ENCODE measurements at places on chromosomes 3 and 15.

- H3K4me3 ChIP-seq = no peak overlapping the region
- H3K36me3 ChIP-seq = no peaks in the 10 kb centered on the region
- no peak overlapping the region for H3K27ac ChIP-seq
These were observed 3.4 kb upstream of the MUC20 start for GRCh38 chr3:195717416-195717815.

DNA sequence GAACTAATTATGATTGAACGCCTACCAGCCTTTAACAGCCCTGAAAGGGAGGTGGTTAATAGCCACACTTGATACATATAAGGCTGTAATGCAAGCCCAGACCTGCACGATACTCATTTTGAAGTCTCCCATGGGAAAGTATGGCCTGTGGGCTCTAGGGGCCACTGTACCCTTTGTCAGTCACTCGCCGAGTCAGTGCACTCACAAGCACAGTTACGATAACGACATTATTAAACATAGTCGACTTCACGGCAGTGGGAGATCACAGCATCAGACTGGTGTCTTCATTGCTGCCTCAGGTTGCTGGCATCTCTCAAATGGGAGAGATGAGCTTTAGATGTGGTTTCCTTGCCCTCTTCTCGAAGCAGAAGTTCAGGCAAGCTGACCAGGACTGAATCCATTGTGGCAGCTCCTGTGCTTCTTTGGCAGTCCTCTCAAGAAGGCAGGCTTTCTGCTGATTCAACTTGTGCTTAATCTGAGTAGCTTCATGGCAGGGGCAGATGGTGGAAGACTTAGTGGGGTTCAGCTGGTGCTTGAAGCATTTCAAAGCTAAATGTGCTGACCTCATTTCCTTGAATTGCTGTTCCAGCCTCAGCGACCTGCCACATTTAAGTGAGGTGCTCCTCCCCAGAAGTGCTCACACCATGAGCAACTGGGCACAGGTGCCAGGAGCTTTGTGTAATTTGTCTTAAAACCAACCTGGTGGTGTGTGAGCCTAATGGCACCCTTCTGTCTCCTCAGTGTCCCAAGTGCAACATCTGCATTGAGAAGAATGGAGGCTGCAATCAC is 15.8 kb upstream of the P4HTM start:
- DNase-seq = no peak
- no peak overlapping the region for H3K27ac ChIP-seq
- H3K27me3 ChIP-seq = no peaks in the 10 kb centered on the region
- H3K4me3 ChIP-seq = no peak overlapping the region
- no peaks in the 10 kb centered on the region for H3K4me1 ChIP-seq

GRCh38 chr3:194062830-194063229 is 73.1 kb upstream of the HES1 start:
- DNase-seq = no peak
- H3K4me1 ChIP-seq = peaks cover 23% of the 10 kb centered on the region
- no peak overlapping the region for H3K27ac ChIP-seq
- peaks cover 15% of the 10 kb centered on the region for H3K27me3 ChIP-seq
- no peak overlapping the region for H3K4me3 ChIP-seq

- DNase-seq = no peak
- no peak overlapping the region for H3K27ac ChIP-seq
- no peak overlapping the region for H3K4me3 ChIP-seq
- no peaks in the 10 kb centered on the region for H3K27me3 ChIP-seq
- H3K4me1 ChIP-seq = peaks cover 6% of the 10 kb centered on the region
These were observed 100.3 kb downstream of the CCNL1 start for GRCh38 chr3:157059661-157060060.

DNA sequence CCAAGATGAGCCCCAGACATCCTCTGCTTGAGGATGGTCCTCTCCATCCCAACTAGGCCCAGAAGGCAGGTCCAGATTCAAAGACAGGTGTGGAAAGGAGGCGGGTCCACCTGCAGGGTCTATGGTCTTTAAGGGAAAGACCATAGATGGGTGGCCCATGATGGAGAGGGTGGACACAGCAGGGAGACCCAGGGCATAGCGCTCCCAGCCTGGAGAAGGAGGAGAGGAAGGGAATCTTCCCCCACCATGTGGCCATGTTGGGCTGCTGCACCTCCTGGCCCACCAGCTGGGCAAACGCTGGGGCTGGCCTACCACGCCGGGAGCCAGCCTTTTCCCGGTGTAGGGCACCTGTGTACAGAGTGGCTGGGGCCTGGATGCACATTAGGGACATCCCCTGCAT is 265.2 kb upstream of the TLE3 start:
- H3K36me3 ChIP-seq = no peaks in the 10 kb centered on the region
- H3K4me1 ChIP-seq = no peaks in the 10 kb centered on the region
- H3K27me3 ChIP-seq = no peaks in the 10 kb centered on the region

GRCh38 chr3:107958146-107958545 is 132.7 kb downstream of the CD47 start:
- no peaks in the 10 kb centered on the region for H3K36me3 ChIP-seq
- no peak for DNase-seq
- no peaks in the 10 kb centered on the region for H3K27me3 ChIP-seq
- no peak overlapping the region for H3K4me3 ChIP-seq

- no peak for DNase-seq
- no peaks in the 10 kb centered on the region for H3K36me3 ChIP-seq
- H3K27me3 ChIP-seq = no peaks in the 10 kb centered on the region
- H3K4me3 ChIP-seq = no peak overlapping the region
- H3K4me1 ChIP-seq = no peaks in the 10 kb centered on the region
- H3K27ac ChIP-seq = no peak overlapping the region
These were observed 21.9 kb downstream of the GABRA5 start for GRCh38 chr15:26888761-26889160.

DNA sequence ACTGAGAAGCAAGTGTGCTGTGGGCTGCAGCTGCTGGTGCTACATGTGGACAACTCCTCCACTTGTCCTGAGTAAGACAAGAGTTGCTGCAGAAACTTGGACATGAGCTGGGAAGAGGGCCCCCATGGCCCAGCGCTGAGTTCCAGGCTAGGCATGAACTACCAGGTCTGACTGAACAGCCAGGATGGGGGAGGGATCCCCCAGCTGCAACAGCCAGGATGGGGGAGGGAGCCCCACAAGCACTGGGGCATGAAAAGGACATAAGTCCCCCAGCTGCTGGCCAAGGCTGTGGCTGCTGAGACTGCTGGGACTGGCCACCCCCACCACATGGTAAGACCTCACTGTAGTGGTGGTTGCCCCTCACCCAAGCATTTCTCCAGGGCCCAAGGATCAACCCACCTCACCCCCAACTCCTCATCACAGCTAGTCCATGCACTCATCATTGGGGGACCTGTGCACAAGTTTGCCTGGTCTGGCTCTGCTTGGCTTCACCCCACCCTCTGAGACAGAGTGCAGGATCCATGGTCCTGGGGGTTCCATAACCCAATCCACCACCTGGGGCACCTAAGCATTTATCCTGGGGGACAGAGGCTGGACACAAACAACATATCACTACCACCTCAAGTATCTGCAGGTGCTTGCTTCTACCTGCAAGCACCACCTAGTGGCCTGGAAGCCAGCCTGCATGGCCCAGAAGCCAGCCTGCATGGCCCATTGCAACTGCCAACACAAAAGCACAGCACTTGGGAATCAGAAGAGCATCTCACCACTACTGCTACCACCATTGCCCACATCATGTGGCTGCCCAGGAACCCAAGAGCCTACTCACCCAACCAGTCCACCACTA is 84.5 kb upstream of the STT3B start:
- no peaks in the 10 kb centered on the region for H3K27me3 ChIP-seq
- DNase-seq = peak; percentile 62
- no peak overlapping the region for H3K4me3 ChIP-seq
- no peaks in the 10 kb centered on the region for H3K4me1 ChIP-seq
- no peak overlapping the region for H3K27ac ChIP-seq
- no peaks in the 10 kb centered on the region for H3K36me3 ChIP-seq

DNA sequence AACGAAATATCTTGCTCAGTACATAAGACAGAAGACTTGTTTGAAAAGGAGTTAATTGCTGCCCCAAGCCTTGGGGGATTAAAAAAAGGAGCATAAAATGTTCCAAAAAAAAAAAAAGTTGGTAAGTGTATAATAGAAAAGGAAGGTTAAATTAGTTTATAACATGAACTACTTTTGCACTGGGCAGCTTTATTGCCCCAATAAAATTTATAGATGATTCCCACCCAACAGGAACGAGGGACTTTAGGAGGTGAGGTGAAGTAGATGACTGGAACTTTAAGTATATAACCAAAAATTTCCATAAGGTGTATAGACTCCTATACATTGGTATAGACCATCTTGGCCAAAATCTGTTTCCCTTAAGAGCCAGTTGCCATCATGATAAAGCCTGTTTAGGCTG is 14.8 kb downstream of the PPP2R3A start:
- no peak overlapping the region for H3K4me3 ChIP-seq
- no peak for DNase-seq
- H3K27me3 ChIP-seq = no peaks in the 10 kb centered on the region

DNA sequence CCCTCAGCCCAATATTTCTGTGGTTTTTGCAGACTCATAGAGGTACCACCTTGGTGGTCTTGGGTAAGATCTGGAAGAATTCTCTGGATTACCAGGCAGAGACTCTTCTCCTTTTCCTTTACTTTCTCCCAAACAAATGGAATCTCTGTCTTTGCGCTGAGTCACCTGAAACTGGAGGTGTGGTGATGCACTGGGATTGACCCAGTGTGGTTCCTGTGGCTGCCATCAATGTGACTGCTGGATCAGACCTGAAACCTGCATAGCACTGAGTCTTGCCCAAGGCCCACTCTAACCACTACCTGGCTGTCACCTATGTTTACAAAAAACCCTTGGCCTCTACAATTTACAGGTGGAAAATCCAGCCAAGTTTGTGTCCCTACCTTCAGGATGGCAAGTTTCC is 295.3 kb downstream of the RBMS3 start:
- H3K27me3 ChIP-seq = no peaks in the 10 kb centered on the region
- H3K4me3 ChIP-seq = no peak overlapping the region
- no peak for DNase-seq
- H3K27ac ChIP-seq = no peak overlapping the region
- no peaks in the 10 kb centered on the region for H3K36me3 ChIP-seq
- no peaks in the 10 kb centered on the region for H3K4me1 ChIP-seq

DNA sequence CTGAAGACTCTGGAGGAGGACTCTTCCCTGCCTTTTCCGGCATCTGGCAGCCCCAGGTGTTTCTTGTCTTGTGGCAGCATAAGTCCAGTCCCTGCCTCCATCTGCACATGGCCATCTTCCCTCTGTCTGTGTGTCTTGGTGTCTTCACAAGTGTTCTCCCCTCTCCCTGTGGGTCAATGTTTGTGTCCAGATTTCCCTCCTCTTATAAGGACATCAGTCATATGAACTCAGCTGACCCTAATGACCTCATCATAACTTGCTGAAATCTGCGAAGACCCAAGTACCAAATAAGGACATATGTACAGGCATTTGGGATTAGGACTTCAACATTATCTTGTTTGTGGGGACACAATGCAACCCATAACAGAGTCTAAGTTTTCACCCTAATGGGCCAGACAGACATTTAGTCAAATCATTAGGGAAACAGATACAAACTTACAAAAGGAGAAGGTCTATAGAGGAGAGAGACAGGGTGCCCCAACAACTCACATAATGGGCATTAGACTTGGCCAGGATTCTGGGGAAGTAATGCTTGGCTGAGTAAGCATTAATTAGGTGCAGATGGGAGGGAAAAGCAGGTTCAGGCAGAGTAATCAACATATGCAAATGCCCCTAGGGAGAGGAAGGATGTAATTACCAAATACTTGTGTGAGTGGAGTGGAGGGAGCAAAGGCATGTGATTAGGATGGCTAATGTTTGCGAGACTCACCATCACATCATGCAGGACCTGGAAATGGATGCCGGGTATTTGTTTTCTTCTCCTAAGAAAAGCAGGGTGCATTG is 372.8 kb upstream of the TBL1XR1 start:
- peaks cover 6% of the 10 kb centered on the region for H3K4me1 ChIP-seq
- no peak overlapping the region for H3K27ac ChIP-seq
- H3K4me3 ChIP-seq = no peak overlapping the region
- no peak for DNase-seq
- H3K27me3 ChIP-seq = no peaks in the 10 kb centered on the region

- H3K27ac ChIP-seq = no peak overlapping the region
- no peak for DNase-seq
- H3K27me3 ChIP-seq = no peaks in the 10 kb centered on the region
- H3K36me3 ChIP-seq = no peaks in the 10 kb centered on the region
- no peaks in the 10 kb centered on the region for H3K4me1 ChIP-seq
- H3K4me3 ChIP-seq = no peak overlapping the region
These were observed 30.0 kb downstream of the INSYN1 start for GRCh38 chr15:73723191-73723590.

GRCh38 chr3:78749056-78749455 is 1018.7 kb downstream of the ROBO1 start:
- DNase-seq = no peak
- no peak overlapping the region for H3K4me3 ChIP-seq
- H3K27ac ChIP-seq = no peak overlapping the region
- no peaks in the 10 kb centered on the region for H3K36me3 ChIP-seq

- H3K36me3 ChIP-seq = no peaks in the 10 kb centered on the region
- no peak for DNase-seq
- no peaks in the 10 kb centered on the region for H3K4me1 ChIP-seq
- no peak overlapping the region for H3K27ac ChIP-seq
These were observed 5.9 kb upstream of the NGRN start for GRCh38 chr15:90259524-90259923.

- peak; percentile 36 for DNase-seq
- H3K27ac ChIP-seq = no peak overlapping the region
- H3K4me3 ChIP-seq = no peak overlapping the region
- H3K4me1 ChIP-seq = peaks cover 19% of the 10 kb centered on the region
These were observed 40.6 kb upstream of the RBMS3 start for GRCh38 chr3:29240248-29240647.

- H3K27me3 ChIP-seq = no peaks in the 10 kb centered on the region
- H3K36me3 ChIP-seq = peaks cover 4% of the 10 kb centered on the region
- no peak overlapping the region for H3K27ac ChIP-seq
- H3K4me1 ChIP-seq = no peaks in the 10 kb centered on the region
- no peak overlapping the region for H3K4me3 ChIP-seq
These were observed 116.1 kb downstream of the ULK4 start for GRCh38 chr3:41845826-41846225.

GRCh38 chr15:41011055-41011815 is 58.0 kb downstream of the CHAC1 start:
- no peak for DNase-seq
- no peak overlapping the region for H3K27ac ChIP-seq
- H3K27me3 ChIP-seq = no peaks in the 10 kb centered on the region
- no peaks in the 10 kb centered on the region for H3K4me1 ChIP-seq
- H3K4me3 ChIP-seq = no peak overlapping the region

DNA sequence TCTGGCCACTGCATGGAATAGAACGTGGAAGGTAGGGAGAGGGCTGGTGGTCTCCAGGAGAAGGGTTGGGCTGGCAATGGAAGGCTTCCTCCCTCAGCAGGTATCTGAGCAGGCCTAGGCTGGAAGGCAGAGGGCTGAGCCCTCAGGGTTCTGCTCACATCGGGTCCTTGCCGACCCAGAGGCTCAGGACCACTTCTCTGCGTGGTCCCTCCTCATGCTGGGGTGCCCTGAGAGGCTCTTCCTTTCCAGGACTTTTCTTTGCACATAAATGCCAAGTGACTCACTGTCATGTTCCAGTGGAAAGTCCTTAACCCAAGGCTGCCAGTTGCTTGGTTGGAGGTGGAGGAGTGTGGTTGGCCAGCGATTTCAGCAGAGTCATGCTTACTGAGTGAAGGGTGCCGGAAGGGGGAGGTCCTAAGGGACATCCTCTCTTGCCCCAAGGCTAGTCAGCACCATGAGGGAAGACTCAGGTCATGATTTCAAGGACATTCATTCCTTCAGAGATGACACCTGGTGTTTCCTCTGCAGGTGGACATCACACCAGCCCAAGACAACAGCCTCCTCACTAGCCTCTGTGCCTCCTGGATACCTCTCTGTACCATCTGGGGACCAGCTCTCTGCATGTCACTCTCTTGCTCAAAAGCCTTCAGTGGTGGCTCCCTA is 8.2 kb downstream of the SLC6A6 start:
- no peak for DNase-seq
- peak overlapping the region; percentile 72 for H3K27ac ChIP-seq
- peaks cover 52% of the 10 kb centered on the region for H3K4me1 ChIP-seq
- H3K27me3 ChIP-seq = no peaks in the 10 kb centered on the region

All from GM23338 (cell line).